ENCODE measurements at places on chromosomes 2 and 18.

GRCh38 chr2:101040761-101041160 lies 38.7 kb downstream of the RPL31 start:
- no peak for DNase-seq

GRCh38 chr2:44960871-44961270 lies 19.4 kb downstream of the SIX3 start:
- DNase-seq, result no peak

DNA sequence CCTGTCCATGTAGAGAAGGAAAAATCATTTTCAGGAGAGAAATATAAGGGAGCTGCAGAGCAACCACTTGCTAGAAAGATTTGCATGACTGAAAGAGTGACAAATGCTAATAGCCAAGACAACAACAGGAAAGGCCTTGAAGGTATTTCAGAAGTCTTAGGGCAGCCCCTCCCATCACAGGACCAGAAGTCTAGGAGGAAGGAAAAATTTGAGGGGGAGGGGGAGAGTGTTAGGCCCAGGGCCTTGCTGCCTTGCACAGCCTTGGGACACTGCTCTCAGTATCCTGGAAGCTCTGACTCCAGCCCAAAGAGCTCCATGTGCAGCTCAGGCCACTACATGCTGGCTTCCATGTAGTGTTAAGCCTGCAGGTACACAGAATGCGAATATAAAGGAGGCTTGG lies 266.9 kb downstream of the GLI2 start:
- no peak for DNase-seq

DNA sequence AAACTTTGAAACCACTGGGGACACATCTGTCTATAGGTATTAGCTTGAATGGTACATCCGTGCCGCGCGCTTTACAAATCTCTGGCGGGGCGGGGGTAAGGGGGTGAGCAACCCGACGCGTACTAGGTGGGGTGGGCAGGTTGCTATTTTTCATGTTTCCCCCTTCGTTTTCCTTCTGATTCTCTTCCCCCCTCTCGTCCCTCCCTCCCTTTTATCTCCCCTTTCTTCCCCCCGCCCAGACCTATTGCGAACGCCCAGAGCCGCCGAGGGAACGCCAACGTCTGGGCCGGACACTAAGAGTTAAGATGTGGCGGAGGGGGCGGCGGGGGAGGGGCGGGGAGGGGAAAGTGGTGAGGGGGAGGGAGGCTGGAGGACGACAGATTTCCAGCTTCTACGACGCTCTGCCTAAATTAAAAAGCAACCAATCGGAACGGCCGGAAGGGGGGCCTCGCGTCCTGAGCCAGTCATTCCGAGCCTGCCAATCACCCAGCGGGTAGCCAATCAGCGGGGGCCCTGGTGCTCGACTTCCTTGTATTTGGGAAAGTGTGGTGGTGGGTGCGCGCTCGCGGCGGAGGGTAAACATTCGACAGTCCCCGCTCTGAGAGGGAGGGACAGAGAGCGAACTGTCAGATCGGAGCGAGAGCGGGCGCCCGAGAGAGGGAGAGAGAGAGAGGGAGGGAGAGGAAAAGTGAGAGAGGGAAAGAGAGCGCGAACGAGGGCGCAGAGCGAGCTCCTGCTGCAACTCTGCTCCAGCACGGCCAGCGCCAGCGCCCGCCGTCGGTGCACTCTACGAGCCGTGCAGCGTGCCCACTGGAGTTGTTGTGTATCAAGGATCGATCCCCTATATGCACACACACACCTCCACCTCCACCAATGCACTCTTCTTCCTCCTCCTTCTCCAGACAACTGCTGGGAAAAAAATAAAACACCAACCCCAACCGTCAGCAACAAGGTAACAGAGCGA lies at the start of gene POU3F3:
Gene POU3F3 (plus strand): TSS at position 582 of the 964 bp plus-strand sequence. CDS start 1,396 bp downstream, outside the sequence.
- DNase-seq, result peak; percentile 47

DNA sequence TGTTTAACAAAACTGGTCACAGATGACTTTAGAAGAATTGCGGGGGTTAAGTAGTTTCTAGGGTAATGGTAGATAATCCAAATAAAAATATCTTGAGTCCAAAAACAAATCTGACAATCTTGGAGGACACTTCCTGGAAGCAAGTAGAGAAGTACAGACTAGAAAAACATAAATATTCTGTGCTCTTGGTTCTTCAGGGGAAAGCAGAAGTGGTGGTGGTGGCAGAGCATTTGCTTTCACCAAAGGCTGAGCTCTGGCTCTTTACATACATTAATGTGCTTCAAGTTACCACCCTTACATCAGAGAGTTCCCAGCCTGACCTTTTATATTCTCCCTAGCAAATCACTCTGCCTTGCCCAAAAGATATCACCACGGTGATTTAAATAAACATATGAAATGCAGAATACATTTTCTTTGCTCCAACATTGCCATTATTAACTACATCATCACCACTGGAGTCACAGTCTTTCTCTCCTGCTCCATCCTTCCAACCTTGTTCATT lies 15.3 kb downstream of the PDE11A start:
- no peak for DNase-seq

GRCh38 chr2:31234683-31235503 lies 941 bp downstream of the EHD3 start:
- no peak for DNase-seq

DNA sequence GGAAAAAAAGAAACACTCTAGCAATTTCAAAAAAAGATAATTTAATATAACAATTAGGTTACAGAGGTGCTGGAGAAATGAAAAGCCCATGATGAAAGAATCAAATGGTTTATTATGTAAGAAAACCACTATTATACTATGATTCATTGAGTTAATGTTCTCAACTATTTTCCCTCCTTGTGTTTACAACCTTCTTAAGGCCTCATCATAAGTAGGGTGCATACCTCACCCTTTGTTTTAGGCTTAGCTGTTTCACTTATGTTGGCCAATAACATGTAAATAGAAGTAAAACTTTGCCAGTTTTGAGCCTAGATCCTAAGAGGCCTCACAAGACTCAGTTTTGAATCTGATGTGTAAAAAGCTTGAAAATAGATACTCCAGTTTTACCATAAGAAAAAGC lies 418.3 kb upstream of the DDX18 start:
- no peak for DNase-seq

GRCh38 chr18:12772111-12772510 lies 69.3 kb downstream of the PSMG2 start:
- no peak for DNase-seq
